Stimulated activated CD4-positive, alpha-beta T cell treated with anti-CD3 and anti-CD28 coated beads, Interleukin-4, amount 100 ng/mL, for 1 hour (primary cell): ENCODE measurements at places on chromosomes 13 and 19.

DNA sequence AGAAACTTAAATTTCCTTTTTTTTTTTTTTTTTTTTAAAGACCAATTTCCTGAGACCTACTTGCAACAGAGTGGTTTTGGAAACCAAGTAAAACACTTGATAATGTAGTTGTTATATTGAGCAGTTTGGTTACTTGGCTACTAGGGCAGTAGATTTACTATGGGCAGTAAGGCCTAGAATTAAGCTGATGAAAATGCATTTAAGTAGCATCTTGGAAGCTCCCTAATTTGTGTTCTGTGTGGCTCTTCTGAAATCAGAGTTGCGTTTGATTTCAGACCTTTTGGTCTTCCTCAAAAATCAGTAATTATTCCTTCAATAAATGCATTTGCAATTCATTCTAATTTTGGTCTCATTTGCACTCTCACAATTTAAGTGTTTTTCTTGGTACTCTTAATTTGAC lies 810 bp downstream of the GPR180 start:
- no peak for DNase-seq

DNA sequence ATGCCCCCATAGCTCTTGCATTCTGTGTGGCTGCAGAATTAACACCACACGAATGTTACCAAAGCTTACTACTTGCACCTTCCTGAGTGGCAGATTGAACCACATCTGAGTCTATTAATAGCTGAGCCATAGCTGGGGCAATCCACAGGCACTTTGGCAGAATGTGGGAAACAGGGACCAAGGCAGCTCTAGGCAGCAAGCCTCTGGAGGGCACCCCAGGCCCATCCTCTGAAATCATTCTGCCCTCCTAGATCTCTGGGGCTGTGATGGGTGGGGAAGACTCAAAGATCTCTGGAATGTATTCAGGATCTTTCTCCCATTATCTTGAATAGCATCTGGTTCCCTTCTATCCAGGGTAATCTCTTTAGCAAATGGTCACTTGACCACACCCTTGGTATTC lies 139.3 kb downstream of the TNFRSF19 start:
- DNase-seq = no peak

GRCh38 chr13:110285991-110286832 lies 20.7 kb downstream of the COL4A1 start:
- no peak for DNase-seq

GRCh38 chr19:17458970-17459369 lies 1.8 kb downstream of the NXNL1 start:
- no peak for DNase-seq

- DNase-seq = no peak
Measured at GRCh38 chr13:99356262-99357091, 49.3 kb upstream of the GPR183 start.

DNA sequence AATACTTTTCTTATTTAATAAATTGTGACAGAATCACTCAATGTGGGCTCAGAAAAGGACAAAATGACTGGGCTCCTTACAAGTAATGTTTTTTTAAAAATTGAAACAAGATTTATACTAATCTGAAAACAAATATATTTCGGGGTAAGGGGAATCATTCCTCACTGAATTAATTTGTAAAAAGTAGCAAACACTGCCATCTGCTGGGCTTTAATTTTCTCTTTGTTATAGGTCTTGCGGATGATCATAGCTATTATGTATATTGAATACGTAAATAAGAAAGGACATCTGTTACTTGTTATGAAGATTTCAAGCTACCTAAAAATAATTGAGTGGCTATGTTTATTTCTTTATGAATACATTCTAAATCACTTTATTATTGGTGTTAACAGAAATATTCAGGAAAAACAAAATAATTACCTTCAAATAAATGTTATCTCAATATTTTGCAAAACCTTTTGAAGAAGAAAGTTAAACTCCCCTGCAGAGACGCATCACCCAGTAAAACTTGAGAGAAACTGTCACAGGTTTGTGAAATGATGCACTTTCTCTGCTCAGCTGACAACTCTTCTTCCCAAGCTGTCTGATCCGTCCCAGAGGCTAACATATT lies 17.8 kb upstream of the ENOX1 start:
- no peak for DNase-seq
